Small intestine (tissue), 16 donors: ENCODE measurements at places on chromosomes 2 and 18. TPM values are rescaled to one million over a fixed set of nuclear protein-coding genes. Genes with fewer than 3 reads are reported as not detected.

The SCG2 gene
- 4.0 TPM for polyA plus RNA-seq

The FAM237A gene
- not detected for polyA plus RNA-seq

The WNT10A gene
- polyA plus RNA-seq = 0.07 TPM

The GRB14 gene
- polyA plus RNA-seq = 7.0 TPM

The CAMKMT gene
- 6.3 TPM for polyA plus RNA-seq

The KCNS3 gene
- 4.4 TPM for polyA plus RNA-seq

DNA sequence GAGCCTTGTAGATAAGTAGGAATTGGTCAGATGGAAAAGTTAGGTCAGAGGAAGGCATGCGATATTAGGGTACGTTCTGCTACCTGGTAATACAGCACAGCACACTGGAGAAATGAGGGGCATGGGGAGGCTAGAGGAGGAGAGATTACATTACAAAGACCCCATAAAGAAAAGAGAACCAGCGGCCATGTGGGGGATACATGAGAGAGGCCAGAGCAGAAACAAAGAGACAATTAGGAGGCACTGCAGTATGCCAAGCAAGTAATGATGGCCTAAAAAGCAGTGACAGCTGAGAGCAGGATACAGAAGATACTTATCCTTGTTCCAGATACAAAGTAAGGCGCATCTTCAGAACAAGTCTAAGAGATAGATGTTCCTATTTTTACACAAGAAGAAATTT lies 40.0 kb downstream of the TXNL1 start:
- no peaks in the 10 kb centered on the region for H3K36me3 ChIP-seq
- no peaks in the 10 kb centered on the region for H3K4me1 ChIP-seq
- DNase-seq = no peak
- H3K27ac ChIP-seq = no peak overlapping the region
- no peaks in the 10 kb centered on the region for H3K27me3 ChIP-seq
- no peak overlapping the region for H3K4me3 ChIP-seq

DNA sequence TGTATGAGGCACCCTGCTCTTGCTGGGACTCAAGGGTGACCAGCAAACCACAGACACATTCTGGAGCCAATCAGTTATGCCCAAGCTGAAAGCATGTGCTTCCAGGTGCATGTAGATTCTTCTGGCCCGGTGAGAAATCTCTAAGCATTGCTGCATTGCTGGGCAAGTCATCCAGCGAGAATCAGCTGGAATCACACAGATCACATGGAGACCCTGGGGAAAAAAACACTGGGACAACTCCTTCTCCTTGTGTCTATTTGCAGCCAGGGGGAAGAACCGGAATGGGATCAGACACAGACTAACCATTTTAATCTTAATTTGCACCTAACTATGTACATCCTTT lies 119.7 kb upstream of the KLF7 start:
- DNase-seq = no peak
- H3K27me3 ChIP-seq = no peaks in the 10 kb centered on the region
- H3K36me3 ChIP-seq = no peaks in the 10 kb centered on the region
- no peaks in the 10 kb centered on the region for H3K4me1 ChIP-seq
- H3K27ac ChIP-seq = no peak overlapping the region

The AMMECR1L gene
- 14.2 TPM for polyA plus RNA-seq

The IL1RL2 gene
- 0.34 TPM for polyA plus RNA-seq

- DNase-seq = no peak
- H3K27ac ChIP-seq = peak overlapping the region; percentile 96
- no peaks in the 10 kb centered on the region for H3K36me3 ChIP-seq
- peak overlapping the region; percentile 89 for H3K4me3 ChIP-seq
Measured at GRCh38 chr18:9612977-9613376, 1.4 kb downstream of the PPP4R1 start.

DNA sequence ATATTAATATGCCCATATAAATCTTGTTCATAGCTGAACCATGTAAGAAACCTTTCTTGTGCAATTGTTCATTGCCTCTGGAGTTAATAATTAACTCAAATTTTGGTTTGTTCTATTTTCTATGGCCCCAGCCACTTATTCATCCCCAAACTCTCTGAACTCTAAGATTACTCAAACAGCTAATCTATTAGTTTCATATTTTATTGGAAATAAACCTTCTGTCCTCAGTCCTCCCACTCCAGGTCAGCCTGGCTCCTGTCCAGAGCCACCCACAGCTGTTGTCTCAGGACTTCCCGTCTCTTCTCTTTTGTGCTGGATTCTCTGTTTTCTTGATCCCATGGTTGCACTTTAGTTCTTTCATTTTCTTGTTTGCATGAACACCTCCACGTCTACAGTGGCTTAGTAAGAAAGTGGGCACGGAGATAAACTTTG lies 4.4 kb upstream of the RNF103 start:
- peak overlapping the region; percentile 0 for H3K27ac ChIP-seq
- peak; percentile 68 for DNase-seq
- H3K4me3 ChIP-seq = no peak overlapping the region
- no peaks in the 10 kb centered on the region for H3K27me3 ChIP-seq
- no peaks in the 10 kb centered on the region for H3K36me3 ChIP-seq

- H3K4me3 ChIP-seq = no peak overlapping the region
- DNase-seq = no peak
- H3K27me3 ChIP-seq = no peaks in the 10 kb centered on the region
- peaks cover 14% of the 10 kb centered on the region for H3K4me1 ChIP-seq
Measured at GRCh38 chr2:8133363-8133762, 548.5 kb upstream of the ID2 start.

The AUP1 gene
- polyA plus RNA-seq = 179 TPM

The PLCD4 gene
- polyA plus RNA-seq = 0.97 TPM

- H3K4me1 ChIP-seq = peaks cover 20% of the 10 kb centered on the region
- H3K4me3 ChIP-seq = peak overlapping the region; percentile 78
- H3K27ac ChIP-seq = peak overlapping the region; percentile 99
- no peaks in the 10 kb centered on the region for H3K27me3 ChIP-seq
- DNase-seq = peak; percentile 74
Measured at GRCh38 chr2:127535918-127536317, 435 bp downstream of the MYO7B start.

DNA sequence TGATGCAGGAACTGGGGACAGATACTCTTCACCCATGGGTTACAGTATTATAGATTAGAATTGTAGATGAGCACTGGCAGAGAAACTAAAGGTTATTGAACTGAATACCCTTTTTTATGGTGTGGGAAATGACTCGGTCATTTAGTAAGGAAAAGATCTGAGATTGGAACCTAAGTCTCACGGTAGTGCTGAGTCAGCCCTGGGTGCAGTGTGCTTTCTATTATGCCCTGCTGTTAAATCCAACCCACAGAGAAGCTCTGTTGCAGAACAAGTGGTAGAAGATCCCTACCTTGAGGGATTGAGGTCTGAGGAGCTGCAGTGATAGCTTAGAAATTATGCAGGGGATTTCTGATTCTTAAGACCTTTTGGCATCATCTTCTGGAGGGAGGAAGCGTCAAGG lies 12.7 kb downstream of the CCT7 start:
- peaks cover 34% of the 10 kb centered on the region for H3K36me3 ChIP-seq
- no peak for DNase-seq
- H3K27ac ChIP-seq = no peak overlapping the region
- H3K27me3 ChIP-seq = no peaks in the 10 kb centered on the region

GRCh38 chr2:205051417-205051816 lies 506.1 kb downstream of the PARD3B start:
- no peaks in the 10 kb centered on the region for H3K27me3 ChIP-seq
- no peaks in the 10 kb centered on the region for H3K36me3 ChIP-seq
- no peak for DNase-seq
- no peak overlapping the region for H3K4me3 ChIP-seq
- no peak overlapping the region for H3K27ac ChIP-seq

The CENPO gene
- polyA plus RNA-seq = 10.4 TPM

The CHRND gene
- not detected for polyA plus RNA-seq

DNA sequence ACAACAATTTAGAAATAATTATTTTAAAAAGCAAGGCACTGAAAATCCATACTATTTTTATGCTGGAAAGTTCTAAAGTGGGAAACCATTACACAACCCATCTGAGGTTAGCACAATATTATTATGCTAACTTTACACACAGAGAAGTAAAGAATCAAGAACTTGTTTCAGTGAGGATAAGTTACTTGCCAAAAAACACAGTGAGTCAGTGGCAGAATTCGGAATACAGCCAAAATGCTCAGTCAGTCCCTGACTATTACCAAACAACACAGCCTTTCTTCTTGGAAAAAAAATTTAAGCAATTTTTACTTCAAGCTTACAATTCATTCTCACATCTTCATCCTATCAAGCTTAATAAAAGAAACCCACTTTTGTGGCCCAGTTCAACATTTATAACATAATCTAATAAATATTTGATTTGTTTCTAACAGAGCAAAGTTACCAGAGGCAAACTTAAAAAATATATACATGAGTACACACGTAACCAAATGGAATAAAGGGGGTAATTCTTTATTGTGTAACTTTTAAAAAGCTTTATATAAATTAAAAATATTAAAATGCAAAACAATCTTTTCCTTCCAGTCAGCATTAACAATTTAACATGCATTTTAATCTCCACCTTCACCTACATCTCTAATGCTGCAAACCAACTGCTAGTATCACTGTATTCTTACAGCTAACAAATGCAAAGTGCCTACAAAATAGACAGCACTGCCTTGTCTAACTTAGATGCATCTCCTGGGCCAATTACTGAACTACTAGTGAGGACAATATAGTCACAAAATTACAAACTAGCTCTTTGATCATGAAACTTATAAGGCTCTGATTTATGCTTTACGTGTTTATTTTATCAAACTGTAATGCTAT lies 55.2 kb downstream of the CCDC88A start:
- H3K27me3 ChIP-seq = no peaks in the 10 kb centered on the region
- DNase-seq = no peak
- no peaks in the 10 kb centered on the region for H3K4me1 ChIP-seq
- H3K27ac ChIP-seq = no peak overlapping the region
- H3K36me3 ChIP-seq = no peaks in the 10 kb centered on the region

DNA sequence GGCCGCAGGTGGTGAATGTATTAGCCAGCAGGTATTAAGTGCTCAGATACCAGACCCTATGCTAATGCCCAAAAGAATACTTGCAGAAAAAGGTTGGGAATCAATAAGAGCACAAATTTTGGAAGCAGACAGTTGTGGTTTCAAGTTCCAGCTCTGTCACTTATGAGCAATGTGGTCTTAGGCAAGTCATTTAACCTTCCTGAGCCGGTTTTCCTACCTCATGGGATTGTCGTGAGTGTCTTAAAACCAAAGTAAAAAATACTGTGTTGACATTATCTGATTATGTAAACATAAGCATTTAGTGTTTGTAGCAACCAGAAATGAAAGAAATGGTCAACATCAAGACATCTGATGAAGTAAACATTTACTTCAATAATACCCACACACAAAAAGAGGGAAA lies 93.0 kb upstream of the CHST9 start:
- H3K4me1 ChIP-seq = no peaks in the 10 kb centered on the region
- H3K27ac ChIP-seq = no peak overlapping the region
- no peaks in the 10 kb centered on the region for H3K36me3 ChIP-seq
- H3K27me3 ChIP-seq = no peaks in the 10 kb centered on the region
- DNase-seq = no peak

DNA sequence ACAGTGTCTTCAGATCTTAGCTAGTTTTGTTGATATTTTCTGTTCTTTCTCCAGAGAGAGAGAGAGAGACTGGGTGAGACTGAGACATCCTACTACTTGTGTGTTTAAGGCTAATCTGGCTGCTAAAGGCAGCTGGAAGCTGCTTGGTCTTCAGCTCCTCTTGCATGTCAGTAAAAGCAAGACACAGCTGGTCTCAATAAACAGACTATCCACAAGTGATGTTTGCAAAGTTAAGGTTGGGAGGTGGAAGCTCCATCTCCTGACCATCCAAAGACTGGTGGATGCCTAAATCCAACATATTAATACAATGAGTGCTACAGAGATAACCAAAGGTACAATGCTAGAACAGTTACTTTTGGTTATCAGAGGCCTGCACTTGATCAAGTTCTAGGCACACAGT lies 17.8 kb downstream of the ERFE start:
- no peak for DNase-seq
- no peaks in the 10 kb centered on the region for H3K27me3 ChIP-seq
- peaks cover 14% of the 10 kb centered on the region for H3K36me3 ChIP-seq
- no peak overlapping the region for H3K27ac ChIP-seq
- H3K4me1 ChIP-seq = no peaks in the 10 kb centered on the region

The PHOSPHO2 gene
- 22.1 TPM for polyA plus RNA-seq

The MC2R gene
- polyA plus RNA-seq = not detected

DNA sequence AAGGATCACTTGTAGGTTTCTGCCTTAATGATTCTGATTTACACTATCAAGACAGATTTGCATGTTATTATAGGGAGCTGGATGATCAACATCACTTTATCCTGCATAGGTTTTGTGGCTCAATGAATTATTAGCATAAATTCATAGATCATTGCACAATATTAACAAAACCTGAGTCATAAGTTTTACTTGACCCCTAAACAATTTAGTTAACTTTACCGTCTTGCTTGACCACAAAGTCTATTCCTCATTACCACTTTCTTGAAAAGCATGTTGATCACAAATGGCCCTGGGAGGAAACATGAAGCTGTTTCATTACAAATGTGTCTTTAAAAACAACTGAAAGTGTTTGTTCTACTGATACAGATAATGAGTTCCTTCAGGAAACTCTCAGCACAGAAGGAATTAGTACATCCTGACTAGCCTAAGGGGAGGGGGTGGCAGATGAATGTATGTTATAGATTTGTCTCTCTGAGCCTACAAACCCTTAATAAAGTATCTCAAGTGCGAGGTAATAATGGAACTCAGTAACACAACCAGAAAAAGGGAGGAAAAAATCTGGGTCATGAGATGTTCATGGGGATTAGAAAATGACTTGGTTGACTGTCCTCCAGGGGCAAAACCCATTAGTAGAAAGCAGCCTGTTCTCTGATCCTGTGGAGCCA lies 303.4 kb downstream of the PIK3C3 start:
- no peaks in the 10 kb centered on the region for H3K27me3 ChIP-seq
- no peak for DNase-seq
- H3K36me3 ChIP-seq = no peaks in the 10 kb centered on the region
- H3K27ac ChIP-seq = no peak overlapping the region

The TMEM247 gene
- not detected for polyA plus RNA-seq

DNA sequence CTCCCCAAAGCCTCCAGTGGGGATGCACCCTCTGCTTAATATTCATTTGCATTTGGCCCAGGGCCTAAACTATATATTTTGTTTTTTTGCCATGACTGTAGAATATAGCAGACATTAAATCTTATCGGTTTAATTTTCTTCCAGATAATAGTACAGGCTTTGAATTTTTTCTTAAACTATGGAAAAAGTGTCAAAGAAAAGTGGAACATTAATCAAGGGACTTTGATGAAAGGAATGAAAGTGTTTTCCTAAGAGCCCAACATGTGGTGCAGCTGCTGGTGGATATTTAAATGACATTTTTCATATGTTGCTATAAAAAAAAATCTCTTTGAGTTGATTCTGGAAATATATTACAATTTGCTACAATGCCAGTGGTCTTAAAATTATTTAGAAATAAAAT lies 346.8 kb downstream of the CYP26B1 start:
- no peak overlapping the region for H3K4me3 ChIP-seq
- no peak for DNase-seq
- no peaks in the 10 kb centered on the region for H3K36me3 ChIP-seq
- H3K4me1 ChIP-seq = no peaks in the 10 kb centered on the region
- no peaks in the 10 kb centered on the region for H3K27me3 ChIP-seq
- no peak overlapping the region for H3K27ac ChIP-seq

The RTKN gene
- polyA plus RNA-seq = 51.1 TPM
